Renal pelvis (tissue), 12 donors: ENCODE measurements at places on chromosomes 7 and 10.
A peak's percentile ranks its signal among the peaks of the same experiment; 100 is the strongest.

- DNase-seq: no peak
These were observed 120.6 kb upstream of the TCERG1L start for GRCh38 chr10:131431978-131432690.

DNA sequence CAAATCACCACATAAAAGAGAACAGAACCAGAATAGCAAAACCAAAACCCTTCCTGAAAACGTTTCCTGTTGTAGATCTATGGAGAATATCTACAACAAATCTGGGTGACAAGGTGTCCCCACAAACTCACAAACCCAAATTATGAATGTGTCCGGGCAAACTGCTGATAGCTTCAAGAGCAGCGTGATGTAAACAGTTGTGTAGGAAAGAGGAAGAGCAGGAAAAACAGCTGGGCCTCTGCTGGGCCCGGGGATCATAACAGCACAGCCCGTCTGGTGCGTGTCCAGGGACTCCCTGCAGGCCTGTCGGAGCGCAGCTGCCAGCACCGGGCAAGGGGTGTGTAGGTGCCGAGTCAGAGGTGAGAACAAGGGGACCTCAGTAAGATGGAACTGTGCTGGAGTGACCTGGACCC is 53.7 kb downstream of the KCNH2 start:
- no peak for DNase-seq

GRCh38 chr7:93055543-93056107 is 62.2 kb downstream of the SAMD9 start:
- DNase-seq: peak; percentile 37

DNA sequence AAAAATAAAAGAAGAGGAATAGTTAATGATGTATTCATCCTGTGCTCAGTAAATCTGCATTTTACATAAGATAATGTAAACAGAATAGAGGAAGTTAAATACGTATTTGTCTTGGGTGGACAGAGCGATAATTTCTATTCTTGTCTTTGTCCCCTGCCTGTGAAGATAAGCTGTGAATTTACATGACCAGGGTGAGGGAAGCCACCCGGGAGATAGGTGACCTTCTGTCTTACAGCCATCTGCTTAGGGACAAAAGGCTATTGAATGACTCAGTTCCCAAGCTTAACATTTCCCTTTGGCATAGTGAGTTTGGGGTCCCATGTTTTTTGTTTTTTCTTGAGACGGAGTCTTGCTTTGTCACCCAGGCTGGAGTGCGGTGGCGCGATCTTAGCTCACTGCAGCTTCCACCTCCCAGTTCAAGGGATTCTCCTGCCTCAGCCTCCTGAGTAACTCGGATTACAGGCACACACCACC is 88.7 kb upstream of the KCTD7 start:
- DNase-seq: no peak

GRCh38 chr10:35927990-35928488 is 285.9 kb upstream of the FZD8 start:
- no peak for DNase-seq
